ENCODE measurements at places on chromosomes 4 and X. TPM values are rescaled to one million over a fixed set of nuclear protein-coding genes. Genes with fewer than 3 reads are reported as not detected.

Gene USP27X
- 4.1 TPM for total RNA-seq

Gene NUDT10
- 2.7 TPM for total RNA-seq

Gene CFAP99
- under 0.01 TPM for total RNA-seq

Gene MAGEA2
- total RNA-seq: not detected

Gene ZFYVE28
- total RNA-seq: 10.5 TPM

DNA sequence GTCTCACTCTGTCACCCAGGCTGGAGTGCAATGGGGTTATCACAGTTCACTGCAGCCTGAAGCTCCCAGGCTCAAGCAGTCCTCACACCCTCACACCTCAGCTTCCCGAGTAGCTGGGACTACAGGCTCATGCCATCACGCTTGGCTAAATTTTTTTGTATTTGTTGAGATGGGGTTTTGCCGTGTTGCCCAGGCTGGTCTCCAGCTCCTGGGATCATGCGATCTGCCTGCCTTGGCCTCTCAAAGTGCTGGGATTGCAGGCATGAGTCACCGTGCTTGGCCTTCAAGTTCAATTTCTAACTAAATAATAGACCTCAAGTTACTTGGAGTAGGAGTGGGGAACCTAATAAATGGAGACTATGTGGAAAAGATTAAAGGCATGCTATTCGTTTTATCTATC lies 48.9 kb downstream of the MND1 start:
- no peak for DNase-seq

DNA sequence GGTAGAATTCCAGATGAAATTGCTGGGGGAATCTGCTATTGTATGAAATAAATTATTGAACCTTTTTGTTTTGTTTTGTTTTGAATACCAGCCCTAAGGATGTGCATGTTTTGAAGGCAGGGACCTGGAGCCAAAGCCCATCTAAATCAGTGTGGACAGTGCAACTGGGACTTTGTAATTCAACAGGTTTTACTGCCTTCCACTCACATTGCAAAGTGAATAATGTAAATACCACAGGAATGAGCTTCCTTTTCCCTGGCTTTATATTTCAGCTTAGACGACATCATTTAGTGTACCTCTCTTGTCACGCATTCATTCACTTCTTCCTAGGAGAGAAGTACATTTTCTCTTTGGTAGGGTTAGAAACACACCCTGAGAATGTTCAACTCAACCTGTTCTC lies 795.0 kb downstream of the CENPC start:
- DNase-seq: no peak

- no peak for DNase-seq
These were observed 240.6 kb downstream of the PABPC4L start for GRCh38 chr4:133960975-133961374.

- DNase-seq: no peak
These were observed 97.5 kb downstream of the NPNT start for GRCh38 chr4:105992641-105993305.

DNA sequence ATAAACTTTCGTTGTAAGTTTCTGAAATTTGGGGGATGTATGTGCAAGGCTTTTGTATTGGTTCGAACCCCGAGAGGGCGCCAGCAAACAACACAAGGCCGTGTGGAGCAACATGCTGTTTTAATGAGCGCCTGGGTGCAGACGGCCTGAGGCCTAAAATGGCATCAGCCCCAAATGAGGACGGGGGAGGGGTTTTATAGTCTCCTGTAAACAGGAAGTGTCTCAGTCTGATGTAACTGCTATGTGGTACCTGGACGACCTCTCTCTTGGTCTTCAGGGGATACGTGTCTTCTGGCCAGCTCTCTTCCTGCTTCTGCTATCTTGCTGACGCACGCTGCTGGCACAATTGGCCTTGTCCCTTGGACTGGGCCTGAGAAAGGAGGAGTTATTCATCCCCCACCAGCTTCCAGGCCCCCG lies 1348.0 kb downstream of the ADGRL3 start:
- DNase-seq: no peak

GRCh38 chrX:101062176-101062575 lies 10.3 kb upstream of the TRMT2B start:
- no peak for DNase-seq

DNA sequence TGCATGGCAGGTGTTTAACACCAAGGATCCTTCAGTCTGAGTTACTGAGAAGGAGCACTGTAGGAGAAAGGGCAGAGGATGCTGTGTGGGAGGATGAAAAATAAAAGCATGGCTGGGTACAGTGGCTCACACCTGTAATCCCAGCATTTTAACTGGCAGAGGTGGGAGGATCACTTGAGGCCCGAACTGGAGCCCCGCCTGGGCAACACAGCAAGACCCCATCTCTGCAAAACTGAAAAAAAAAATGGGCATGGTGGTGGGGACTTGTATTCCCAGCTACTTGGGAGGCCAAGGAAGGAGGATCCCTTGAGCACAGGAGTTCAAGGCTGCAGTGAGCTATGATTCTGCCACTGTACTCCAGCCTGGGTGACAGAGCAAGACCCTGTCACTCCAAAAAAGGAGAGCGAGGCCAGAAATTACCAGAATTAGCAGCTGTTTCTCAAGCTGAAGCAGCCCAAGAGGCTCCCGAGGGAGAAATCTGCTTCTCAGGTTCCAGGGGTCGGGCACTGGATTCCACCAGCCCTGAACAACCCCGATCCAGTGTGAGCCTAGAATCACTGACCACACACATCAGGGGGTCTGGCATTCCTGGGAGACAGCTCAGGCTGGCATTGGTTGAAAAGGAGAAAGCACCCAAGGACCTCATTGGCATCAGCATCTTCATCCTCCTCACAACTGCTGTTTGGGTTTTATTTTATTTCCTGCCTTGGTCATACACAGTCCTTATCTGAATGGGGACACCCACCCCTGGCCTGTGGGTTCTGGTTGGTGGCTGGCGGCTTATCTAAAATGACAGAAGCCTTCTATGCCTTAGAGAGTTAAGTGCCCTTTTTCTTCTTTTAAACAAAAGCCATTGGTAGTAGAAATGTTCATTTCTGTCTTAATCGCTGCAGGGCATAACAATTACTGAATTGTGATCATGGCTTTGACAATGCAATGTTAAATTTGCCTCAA lies 66.3 kb upstream of the TRIM2 start:
- no peak for DNase-seq

- no peak for DNase-seq
These were observed 744.7 kb upstream of the ADGRL3 start for GRCh38 chr4:60455380-60455779.

DNA sequence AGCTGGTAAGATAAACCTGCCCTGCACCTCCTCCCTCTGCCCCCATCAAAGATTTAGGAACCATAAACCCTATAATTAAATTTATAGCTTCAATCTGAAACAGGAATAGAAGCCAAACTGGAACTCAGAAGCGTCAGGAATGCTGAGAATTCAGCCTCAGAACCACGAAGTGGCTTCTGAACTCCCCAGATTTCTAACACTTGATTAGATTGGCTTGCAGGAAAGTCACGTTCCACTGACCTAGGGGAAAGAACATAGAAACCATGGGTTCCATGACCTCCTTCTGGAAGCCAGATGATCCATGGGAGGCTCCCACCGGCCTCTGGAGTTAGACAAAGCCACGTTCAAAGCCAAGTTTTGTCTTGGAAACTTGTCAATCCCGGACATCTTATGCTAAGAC lies 356.5 kb downstream of the MID1IP1 start:
- DNase-seq: no peak

DNA sequence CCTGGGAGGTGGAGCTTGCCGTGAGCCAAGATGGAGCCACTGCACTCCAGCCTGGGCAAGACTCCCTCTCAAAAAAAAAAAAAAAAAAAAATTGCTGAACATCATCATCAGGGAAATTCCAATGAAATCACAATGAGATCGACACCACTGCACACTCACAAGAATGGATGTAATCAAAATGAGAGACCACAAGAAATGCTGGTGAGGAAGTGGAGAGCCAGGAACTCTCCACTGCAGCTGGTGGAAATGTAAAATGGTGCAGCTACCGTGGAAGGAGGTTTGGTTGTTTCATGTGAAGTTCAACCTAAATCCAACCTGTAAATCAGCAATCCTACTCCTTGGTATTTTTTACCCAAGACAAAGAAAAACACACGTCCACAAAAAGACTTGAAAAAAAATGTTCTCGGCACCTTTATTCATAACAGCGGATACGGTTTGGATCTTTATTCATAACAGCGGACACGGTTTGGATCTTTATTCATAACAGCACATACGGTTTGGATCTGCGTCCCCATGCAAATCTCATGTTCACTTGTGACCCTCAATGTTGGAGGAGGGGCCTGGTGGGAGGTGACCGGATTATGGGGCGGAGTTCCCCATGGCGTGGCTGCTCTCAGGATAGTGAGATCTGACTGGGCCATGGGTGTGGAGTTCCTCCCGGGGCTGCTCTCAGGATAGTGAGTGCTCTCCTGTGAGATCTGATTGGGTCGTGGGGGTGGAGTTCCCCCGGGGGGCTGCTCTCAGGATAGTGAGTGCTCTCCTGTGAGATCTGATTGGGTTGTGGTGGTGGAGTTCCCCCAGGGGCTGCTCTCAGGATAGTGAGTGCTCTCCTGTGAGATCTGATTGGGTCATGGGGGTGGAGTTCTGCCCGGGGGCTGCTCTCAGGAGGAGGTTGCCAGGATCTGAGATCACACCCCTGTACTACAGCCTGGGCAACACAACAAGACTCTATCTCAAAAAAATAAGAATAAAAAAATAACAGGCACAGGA lies 7.7 kb downstream of the GAK start:
- DNase-seq: peak; percentile 93

- peak; percentile 77 for DNase-seq
These were observed 64.2 kb upstream of the PJA1 start for GRCh38 chrX:69229436-69229835.

GRCh38 chr4:14096396-14096965 lies 469.0 kb upstream of the BOD1L1 start:
- no peak for DNase-seq
